ENCODE measurements at places on chromosomes 12 and 14.

GRCh38 chr14:54300881-54301280 is 95.9 kb upstream of the CDKN3 start:
- DNase-seq: no peak

- DNase-seq: no peak
Measured at GRCh38 chr12:112422531-112422930, 3.8 kb downstream of the PTPN11 start.

GRCh38 chr12:114313910-114314309 is 92.0 kb downstream of the TBX5 start:
- no peak for DNase-seq

- no peak for DNase-seq
Measured at GRCh38 chr12:60836651-60837050, 1240.8 kb downstream of the SLC16A7 start.

GRCh38 chr14:73240816-73241480 is 3.6 kb downstream of the PAPLN start:
- DNase-seq: no peak

GRCh38 chr12:111409780-111410430 is 4.2 kb downstream of the SH2B3 start:
- DNase-seq: no peak

GRCh38 chr12:18428416-18428815 is 167.1 kb downstream of the PIK3C2G start:
- DNase-seq: no peak

DNA sequence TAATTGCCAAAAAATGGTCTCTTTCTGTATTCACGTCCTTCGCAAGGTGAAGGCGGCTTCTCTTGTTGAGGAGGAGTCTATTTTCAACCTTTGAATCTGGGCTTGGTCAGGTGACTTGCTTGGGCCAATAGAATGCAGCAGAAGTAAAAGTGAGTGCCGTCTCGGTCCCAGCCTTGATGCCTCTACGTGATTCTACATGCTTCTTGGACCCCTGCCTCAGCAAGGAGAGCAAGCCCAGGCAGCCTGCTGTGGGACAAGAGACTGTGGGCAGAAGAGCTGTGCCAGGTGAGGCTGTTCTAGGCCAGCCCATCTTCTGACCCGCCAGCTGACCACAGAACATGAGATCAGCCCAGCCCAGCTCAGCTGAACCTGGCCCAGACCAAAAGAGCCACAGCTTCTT is 39.1 kb upstream of the CCDC63 start:
- no peak for DNase-seq

- DNase-seq: peak; percentile 100
Measured at GRCh38 chr14:75258803-75259509, 19.7 kb upstream of the FOS start.

GRCh38 chr14:72679536-72680151 is 214.3 kb downstream of the DPF3 start:
- DNase-seq: peak; percentile 54

DNA sequence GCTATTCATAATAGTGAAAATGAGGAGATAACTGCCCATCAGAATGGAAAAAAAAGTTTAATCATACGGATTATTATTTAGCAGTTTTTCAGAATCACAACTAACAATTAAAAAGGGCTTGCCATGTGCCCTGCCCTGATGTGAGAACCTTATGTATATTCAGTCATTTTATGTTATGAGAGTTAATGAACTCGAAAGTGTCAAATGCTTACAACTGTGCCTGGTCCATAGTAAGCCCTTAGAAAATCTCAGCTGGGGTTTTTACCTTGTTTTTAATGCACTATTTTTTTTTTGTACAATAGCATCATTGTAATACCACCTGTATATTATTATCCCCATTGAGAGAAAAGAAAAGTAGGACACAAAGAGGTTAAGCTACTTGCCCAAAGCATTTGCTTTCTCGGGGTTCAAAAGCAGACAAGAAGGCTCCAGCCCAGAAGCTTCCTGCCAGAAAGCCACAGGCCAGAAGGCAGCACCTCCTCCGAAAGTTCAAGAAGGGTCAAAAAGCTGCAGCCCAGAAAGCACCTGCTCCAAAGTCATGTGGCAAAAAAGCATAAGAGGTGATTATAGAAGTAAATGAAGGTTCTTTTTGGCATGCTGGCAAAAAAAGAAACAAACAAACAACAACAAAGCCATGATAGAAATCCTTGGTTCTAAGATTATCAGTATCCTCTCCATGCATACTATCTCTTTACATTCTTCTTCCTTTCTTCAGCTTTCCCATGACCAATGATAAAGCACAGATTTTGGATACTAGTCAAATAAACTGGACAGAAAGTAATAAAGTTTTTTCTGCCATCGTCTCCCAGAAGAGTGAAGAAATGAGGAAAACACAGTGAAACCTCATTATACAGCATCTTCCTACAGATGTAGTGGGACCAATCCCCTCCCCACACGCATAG is 59.1 kb upstream of the NAP1L1 start:
- no peak for DNase-seq

GRCh38 chr12:111600205-111600642 is 1.1 kb upstream of the ATXN2 start:
- DNase-seq: no peak

DNA sequence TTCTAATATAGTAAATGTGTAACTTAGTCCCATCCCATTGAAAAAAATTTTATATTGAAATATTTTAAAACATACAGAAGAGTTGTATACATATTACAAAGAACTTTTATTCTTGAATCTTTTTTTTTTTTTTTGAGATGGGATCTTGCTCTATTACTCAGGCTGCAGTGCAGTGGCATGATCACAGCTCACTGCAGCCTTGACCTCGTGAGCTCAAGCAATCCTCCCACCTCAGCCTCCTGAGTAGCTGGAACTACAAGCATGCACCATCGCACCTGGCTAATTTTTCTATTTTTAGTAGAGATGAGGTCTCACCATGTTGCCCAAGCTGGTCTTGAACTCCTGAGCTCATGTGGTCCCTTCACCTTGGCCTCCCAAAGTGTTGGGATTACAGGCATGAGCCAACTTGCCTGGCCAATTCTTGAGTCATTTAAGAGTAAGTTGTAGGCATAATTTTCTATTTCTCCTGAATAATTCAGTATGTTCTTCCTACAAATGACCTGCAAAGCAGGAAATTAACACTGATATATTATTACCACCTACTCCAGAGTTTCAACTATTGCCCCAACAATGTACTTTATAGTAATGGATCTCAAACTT is 153.0 kb upstream of the BMP4 start:
- no peak for DNase-seq

DNA sequence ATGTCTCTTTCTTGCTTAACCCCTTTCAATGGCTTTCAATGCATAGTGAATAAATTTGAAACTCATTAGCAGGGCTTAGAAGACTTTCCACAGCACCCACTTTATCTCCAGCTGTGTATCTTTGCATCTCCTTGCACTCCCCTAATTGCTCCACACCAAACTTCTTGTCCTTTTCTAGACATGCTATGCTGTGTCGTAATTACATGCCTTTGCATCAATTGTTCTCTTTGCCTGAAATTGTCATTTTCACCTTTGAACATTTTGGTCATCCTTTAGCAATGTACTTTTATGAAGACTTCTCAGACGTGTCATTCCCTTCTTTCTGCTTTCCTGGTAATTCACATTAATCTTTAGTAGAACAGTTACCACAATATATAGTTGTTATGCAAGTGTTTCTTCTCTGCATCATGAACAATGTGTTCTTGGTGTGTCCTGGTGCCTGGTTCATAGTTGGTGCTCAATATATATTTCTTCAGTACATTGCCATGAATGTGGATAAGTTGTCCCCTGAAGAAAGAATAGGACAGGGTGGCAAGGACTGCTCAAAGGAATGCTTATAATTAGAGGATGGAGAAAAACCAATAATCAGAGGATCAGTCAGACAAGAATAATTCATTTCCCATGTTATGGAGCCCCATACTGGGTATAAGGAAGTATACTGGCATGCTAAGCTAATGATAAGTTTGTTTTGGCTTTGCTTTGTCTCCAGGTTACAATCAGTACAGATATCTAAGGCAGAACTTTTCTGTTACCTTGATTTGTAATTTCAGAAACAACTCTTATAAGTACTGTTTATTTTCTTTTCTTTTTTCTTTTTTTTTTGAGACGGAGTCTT is 27.2 kb downstream of the ARF6 start:
- DNase-seq: no peak

GRCh38 chr14:68927956-68928675 is 51.0 kb downstream of the ACTN1 start:
- DNase-seq: no peak

DNA sequence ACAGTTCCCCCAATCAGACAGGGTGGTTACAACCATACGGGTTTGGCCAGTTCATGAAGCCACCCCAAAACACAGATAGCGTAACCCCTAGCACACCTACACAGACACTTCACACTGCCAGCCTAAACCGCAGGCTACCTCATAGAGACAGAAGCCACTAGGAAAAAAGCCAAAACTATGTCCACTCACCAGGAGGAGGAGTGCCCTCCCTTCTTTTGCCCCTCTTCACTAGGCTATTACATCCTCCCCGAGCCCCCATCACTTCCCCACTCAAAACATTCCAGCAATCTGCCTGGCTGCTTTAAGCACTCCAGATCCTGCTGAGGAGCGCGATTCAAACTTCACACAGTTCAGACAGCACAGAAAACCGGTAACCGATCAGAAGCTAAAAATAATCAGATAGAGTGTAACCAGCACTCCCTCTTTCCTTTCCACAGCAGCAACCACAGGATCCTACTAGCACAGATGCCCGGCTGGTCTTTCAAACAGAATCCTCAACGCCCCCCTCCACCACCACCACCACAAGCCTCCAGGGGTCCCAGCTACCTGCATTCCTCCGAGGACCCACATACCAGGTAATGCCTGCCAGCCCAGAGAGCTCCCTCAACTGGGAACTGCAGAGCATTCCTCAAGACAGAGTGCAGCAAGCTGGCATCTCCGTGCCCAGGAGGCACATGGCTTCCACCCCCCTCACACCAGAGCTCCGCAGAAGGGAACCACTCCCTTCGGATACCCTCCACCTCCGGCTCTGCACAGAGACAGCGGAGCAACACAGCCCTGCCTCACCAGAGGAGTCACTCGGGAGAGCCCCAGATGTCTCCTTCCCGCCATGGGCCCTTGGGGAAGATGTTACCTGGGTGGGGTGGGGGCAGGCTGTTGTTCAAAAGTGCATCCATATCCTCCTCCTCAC is 1.5 kb downstream of the CHD4 start:
- no peak for DNase-seq

GRCh38 chr12:16076557-16076956 is 165.4 kb downstream of the DERA start:
- DNase-seq: no peak

GRCh38 chr12:46516933-46517578 is 144.5 kb upstream of the SLC38A2 start:
- no peak for DNase-seq

GRCh38 chr12:69059465-69060457 is 126.8 kb upstream of the CPM start:
- DNase-seq: no peak

GRCh38 chr12:3142386-3142785 is 65.2 kb downstream of the TSPAN9 start:
- DNase-seq: no peak

DNA sequence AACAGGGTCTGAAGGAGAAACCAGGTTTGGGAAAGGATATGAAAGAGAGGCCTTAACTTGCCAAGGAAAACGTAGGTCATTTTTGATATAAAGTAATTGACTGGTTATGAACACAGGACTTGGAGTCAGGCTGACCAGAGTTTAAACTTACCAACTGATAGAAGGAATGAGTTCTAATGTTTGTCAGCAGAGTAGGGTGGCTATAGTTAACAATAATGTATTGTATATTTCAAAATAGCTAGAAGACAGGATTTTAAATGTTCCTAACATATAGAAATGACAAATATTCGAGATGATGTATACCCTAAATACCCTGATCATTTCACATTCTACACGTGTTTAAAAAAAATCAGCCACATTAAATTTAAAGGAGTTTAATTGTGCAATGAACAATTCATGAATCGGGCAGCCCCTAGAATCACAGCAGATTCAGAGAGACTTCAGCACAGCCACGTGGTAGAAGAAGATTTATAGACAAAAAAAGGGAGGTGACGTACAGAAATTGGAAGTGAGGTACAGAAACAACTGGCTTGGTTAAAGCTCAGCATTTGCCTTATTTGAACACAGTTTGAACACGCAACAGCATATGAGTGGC is 52.5 kb upstream of the PLEKHG7 start:
- DNase-seq: no peak

GRCh38 chr12:53659011-53659551 is 16.8 kb downstream of the ATP5MC2 start:
- peak; percentile 60 for DNase-seq

GRCh38 chr12:49341777-49342065 is 4.7 kb upstream of the C1QL4 start:
- DNase-seq: no peak

- DNase-seq: no peak
Measured at GRCh38 chr14:23380197-23380914, 3.5 kb downstream of the CMTM5 start.

GRCh38 chr14:52513249-52513648 is 39.1 kb downstream of the TXNDC16 start:
- no peak for DNase-seq

DNA sequence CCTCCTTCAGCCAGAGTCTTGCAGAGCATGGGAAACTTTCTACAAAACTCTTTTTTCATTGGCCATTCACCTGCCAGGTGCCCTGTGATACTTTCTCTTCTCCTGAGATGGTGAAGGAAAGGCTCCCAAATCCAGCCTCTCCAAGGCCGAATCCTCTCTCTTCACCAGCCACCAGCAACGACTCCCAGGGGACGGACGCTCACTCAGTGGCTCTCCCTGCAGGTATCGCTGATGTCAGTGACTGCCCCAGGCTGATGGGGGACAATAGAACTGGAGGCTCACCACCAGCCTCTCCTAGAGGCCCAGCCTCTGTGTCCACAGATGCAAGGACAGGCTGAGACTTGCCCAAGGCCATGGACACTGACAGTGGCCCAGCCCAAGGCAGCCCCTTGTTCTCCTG is 204.1 kb downstream of the BCL11B start:
- DNase-seq: no peak

GRCh38 chr14:99524091-99524661 is 43.0 kb downstream of the CCNK start:
- DNase-seq: no peak

DNA sequence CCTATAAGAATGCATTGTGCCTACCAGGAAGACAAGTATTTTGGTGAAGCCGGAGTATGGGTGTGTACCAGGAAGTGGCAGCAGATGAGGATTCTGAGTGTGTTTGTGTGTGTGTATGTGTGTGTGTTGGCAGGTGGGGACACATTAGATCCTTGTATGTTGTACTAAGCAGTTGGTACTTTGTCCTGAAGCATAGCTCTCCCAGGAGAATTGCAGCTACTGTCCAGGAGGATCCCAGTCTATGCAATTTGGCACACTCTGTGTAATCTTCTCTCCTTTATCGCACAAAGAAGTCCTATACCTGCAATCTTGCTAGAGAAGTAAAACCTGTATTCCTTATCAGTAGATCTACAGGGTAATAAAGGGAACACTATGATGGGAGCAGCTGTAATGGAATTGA is 276.5 kb downstream of the PAWR start:
- DNase-seq: no peak

- DNase-seq: peak; percentile 50
Measured at GRCh38 chr14:58864751-58865513, 227.2 kb downstream of the DACT1 start.
